PC-9 (cell line): ENCODE measurements at places on chromosomes 3 and 15. TPM values are rescaled to one million over a fixed set of nuclear protein-coding genes. Genes with fewer than 3 reads are reported as not detected.

GRCh38 chr15:58453931-58454793, 22.4 kb downstream of the LIPC start:
- no peak for DNase-seq
- H3K27ac ChIP-seq = no peak overlapping the region

Gene NANOGP8
- total RNA-seq = not detected in 2 replicates

GRCh38 chr3:52232279-52233107, 6.5 kb downstream of the TWF2 start:
- DNase-seq = no peak
- peaks cover 22% of the 10 kb centered on the region for H3K4me1 ChIP-seq
- H3K4me3 ChIP-seq = no peak overlapping the region
- H3K27ac ChIP-seq = no peak overlapping the region

GRCh38 chr15:41955100-41955499, 17.3 kb downstream of the EHD4 start:
- no peaks in the 10 kb centered on the region for H3K36me3 ChIP-seq
- H3K27me3 ChIP-seq = no peaks in the 10 kb centered on the region
- no peak for DNase-seq
- no peaks in the 10 kb centered on the region for H3K4me1 ChIP-seq
- no peak overlapping the region for H3K27ac ChIP-seq

- no peaks in the 10 kb centered on the region for H3K36me3 ChIP-seq
- H3K27me3 ChIP-seq = 0 out of 2 replicates have a peak, but pooled peaks cover 2% of the 10 kb centered on the region
- DNase-seq = no peak
- H3K4me3 ChIP-seq = no peak overlapping the region
- H3K4me1 ChIP-seq = no peaks in the 10 kb centered on the region
Observed at GRCh38 chr3:6709178-6709577, 151.7 kb upstream of the GRM7 start.

Gene DIS3L
- 27.7 and 31.2 TPM in 2 replicates for total RNA-seq

GRCh38 chr3:61530355-61530754, 31.0 kb upstream of the PTPRG start:
- no peaks in the 10 kb centered on the region for H3K36me3 ChIP-seq
- H3K4me3 ChIP-seq = no peak overlapping the region
- H3K27ac ChIP-seq = no peak overlapping the region
- H3K4me1 ChIP-seq = no peaks in the 10 kb centered on the region
- peak; percentile 10 for DNase-seq
- H3K27me3 ChIP-seq = no peaks in the 10 kb centered on the region

GRCh38 chr3:73459711-73460110, 165.0 kb downstream of the PDZRN3 start:
- no peak for DNase-seq
- H3K4me3 ChIP-seq = no peak overlapping the region
- H3K27ac ChIP-seq = no peak overlapping the region
- H3K27me3 ChIP-seq = no peaks in the 10 kb centered on the region

Gene DLEC1
- total RNA-seq = 0.35 and 0.45 TPM in 2 replicates

- no peak overlapping the region for H3K27ac ChIP-seq
- no peak for DNase-seq
- peaks cover 50% of the 10 kb centered on the region for H3K27me3 ChIP-seq
- H3K36me3 ChIP-seq = no peaks in the 10 kb centered on the region
Observed at GRCh38 chr3:141051443-141052200, 475 bp downstream of the SPSB4 start.

- H3K27me3 ChIP-seq = no peaks in the 10 kb centered on the region
- H3K4me1 ChIP-seq = no peaks in the 10 kb centered on the region
- H3K27ac ChIP-seq = no peak overlapping the region
- no peaks in the 10 kb centered on the region for H3K36me3 ChIP-seq
- no peak overlapping the region for H3K4me3 ChIP-seq
Observed at GRCh38 chr3:40961104-40961857, 238.0 kb upstream of the CTNNB1 start.

GRCh38 chr15:100889385-100890050, 9.9 kb downstream of the ALDH1A3 start:
- no peak overlapping the region for H3K4me3 ChIP-seq
- no peaks in the 10 kb centered on the region for H3K27me3 ChIP-seq
- DNase-seq = peak; percentile 35
- peaks cover 15% of the 10 kb centered on the region for H3K4me1 ChIP-seq
- H3K27ac ChIP-seq = peak overlapping the region; percentile 25; the same call in 1 of the 2 replicates

GRCh38 chr3:155697542-155697941, 47.3 kb downstream of the PLCH1 start:
- no peaks in the 10 kb centered on the region for H3K4me1 ChIP-seq
- no peak overlapping the region for H3K4me3 ChIP-seq
- H3K27me3 ChIP-seq = no peaks in the 10 kb centered on the region
- H3K36me3 ChIP-seq = no peaks in the 10 kb centered on the region

GRCh38 chr3:124935264-124935663, 713 bp upstream of the MUC13 start:
- no peaks in the 10 kb centered on the region for H3K4me1 ChIP-seq
- H3K36me3 ChIP-seq = no peaks in the 10 kb centered on the region
- no peak overlapping the region for H3K27ac ChIP-seq
- no peak for DNase-seq

DNA sequence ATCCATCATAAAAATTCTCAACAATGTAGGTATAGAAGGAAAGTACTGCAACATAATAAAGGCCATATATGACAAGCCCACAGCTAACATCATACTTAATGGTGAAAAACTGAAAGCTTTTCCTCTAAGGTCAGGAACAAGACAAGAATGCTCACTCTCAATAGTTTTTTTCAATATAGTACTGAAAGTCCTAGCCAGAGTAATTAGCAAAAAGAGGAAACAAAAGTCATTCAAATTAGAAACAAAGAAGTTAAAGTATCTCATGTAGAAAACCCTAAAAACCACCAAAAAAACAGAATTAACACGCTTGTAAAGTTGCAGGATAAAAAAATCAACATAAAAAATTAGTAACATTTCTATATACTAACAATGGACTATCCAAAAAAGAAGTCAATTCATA, 61.8 kb downstream of the MYH15 start:
- H3K27me3 ChIP-seq = no peaks in the 10 kb centered on the region
- no peaks in the 10 kb centered on the region for H3K36me3 ChIP-seq
- H3K4me3 ChIP-seq = no peak overlapping the region
